ENCODE measurements at places on chromosomes 1 and 21. TPM values are rescaled to one million over a fixed set of nuclear protein-coding genes. Genes with fewer than 3 reads are reported as not detected.
A peak's percentile ranks its signal among the peaks of the same experiment; 100 is the strongest.

SOX13 gene
- total RNA-seq, result 9.5 TPM

DNA sequence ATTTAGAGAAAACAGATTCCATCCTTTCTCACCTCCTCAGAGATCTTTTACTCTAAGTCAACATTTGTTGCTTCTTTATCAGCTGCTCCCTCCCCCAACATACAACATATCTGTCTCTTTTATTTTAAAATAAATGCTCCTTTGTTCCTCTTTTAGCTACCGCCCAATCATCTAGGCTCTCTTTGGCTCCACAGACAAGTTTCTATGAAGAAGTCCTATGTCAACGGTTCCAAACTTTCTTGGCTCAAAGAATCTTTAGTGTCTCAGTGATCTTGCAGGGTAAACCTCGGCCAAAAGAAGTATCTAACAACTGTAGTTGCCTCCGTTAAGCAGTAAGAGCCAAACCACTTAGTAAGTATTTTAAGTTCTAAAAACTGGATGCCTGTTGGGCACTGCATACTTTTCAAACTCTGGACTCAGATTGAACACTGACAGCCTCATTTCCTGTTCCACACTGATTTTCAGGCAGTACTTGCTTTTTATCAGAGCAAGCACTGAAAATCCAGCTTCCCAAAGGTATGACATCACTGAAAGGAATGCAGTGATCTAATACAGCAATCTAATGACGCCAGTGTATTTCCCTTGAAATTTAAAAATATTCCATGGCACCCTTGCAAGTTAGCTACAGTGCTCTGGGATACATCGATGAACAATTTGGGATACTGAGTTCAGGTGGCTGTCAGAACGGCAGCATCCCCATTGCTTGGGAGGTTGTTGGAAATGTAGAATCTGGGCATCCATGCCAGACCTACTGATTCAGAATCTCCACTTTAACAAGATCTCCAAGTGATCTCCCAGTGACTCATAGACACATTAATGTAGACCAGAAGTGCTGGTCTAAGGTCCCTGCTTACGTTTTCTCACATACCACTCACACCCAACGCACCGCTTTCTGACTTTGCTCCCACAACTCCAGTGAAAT is 26.8 kb downstream of the EGLN1 start:
- DNase-seq, result peak; percentile 96

LCE1C gene
- 3.5 TPM for total RNA-seq

DNA sequence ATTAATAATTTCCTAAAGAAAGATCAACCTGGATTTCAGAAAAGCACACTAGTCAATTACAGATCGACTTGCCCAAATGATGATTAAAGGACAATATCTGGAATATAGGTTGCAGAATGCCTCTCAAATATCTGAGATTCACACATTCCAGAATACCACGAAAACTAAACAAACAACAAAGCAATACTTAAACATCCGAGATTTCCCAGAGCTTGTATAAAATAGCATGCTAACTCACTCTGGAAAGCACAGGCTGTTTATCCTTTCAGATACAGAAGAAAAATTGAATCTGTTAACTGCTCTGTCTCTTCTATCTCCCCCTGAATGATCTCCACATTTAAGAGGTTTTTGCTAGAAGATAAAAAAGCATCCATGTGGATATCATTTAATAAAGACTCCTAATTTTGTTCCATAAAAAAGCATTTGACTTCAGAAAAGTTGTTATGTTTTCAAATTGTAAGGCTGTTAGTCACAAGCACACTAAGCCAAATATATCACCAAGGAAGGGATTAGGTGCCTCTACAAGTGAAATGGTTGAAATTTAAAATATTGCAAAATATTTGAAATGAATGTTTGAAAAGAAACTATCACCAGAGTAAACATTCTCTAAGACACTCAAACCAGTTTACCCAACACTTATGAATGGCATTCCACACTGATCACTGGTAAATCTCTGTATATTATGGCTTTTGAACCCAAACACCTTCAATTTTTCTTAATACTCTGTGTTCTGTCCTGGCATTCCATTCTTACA is 865.1 kb upstream of the ADAMTS5 start:
- DNase-seq, result no peak

MAP3K21 gene
- total RNA-seq, result 10.2 TPM

PRKCZ gene
- total RNA-seq, result 26.0 TPM

Data from foreskin keratinocyte (primary cell).